ENCODE measurements at places on chromosomes 3 and 15.

DNA sequence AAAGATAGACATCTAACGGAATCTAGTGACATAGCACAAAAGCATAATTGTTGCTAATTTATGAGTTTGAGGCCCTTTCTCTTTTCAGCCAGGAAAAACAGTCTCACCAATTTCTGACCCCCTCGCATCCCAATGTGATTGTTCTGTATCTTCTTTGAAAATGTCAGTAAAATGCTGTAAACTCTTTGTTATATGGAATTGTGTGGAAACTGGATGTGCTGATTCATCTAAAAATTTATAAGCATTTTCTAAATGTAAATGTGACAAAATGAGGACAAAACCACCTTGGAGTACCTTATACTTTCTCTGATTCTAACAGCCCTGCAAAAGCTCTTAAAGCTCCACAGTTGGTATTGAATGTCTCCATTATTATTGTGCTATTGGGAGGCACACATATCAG, 70.9 kb upstream of the MME start:
- no peak for DNase-seq

DNA sequence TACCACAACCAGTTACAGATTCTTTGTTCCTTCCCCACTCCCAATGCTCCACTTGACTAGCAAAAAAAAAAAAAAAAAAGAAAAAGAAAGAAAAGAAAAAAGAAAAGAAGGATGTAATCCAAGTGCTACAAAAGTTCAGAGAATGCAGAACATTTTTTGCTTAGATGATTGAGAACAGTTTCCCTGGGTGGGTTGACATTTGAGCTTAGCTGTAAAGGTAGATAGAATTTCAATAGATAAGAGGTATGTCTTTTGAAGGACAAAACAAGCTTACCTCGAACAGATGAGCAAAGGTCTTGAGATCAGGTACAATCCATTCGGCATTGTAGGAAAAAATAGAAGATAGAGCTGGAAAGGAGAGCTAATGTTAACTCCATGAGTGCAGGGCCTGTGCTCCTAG, 344.6 kb upstream of the NECTIN3 start:
- DNase-seq: no peak

- no peak for DNase-seq
Measured at GRCh38 chr15:39403640-39404117, 177.2 kb upstream of the THBS1 start.

- peak; percentile 74 for DNase-seq
Measured at GRCh38 chr3:46987319-46987742, 7.9 kb downstream of the NBEAL2 start.

DNA sequence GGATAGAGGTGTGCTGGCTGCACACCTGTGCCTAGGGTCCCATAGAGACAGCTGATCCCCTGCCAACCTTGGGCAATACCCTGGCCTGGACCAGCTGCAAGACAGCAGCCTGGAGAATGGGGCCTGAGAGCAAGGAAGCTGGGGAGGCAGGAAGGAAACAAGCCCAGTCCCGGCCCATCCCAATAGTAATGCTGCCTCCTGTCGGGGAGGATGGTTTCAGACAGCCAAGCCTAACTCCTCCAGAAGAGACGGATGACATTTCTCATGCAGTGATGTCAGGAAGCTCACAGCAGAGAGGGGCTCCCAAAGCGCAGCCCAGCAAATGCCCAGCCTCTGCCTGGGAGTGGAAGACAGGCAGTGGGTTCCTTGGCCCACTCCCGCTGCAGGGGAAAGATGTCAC, 408.8 kb downstream of the OCA2 start:
- DNase-seq: no peak

DNA sequence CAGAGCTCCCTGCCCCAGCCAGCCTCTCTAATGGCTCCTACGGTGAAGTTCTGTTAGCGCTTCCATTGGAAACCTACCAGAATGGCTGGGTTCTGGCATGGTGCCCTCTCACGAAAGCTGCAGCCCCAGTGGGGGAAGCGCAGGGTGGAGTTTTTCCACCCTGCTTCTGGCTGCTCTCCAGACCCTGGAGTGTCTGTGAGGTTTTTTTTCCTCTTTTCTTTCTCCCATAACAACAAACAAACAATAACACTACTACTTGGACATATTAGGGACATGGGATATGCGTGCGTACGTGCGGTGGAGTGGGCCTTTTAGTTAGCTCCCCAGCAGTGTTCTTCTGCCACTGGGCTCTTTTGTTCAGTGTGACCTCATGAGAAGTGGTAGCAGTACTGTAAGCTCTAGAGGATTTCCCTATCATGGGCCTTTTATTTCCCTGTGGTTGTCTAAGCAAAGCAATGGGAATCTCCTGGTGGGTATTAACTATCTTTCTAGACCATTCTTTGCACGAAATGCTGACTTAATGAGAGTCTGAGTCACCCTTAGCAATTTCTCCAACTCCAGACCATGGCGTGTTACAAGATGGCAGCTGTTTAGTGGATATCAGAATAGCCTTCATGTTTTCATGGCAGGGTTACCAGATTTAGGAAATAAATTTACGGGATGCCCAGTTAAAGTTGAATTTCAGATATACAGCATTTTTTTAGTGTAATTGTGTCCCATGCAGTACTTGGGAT, 161.9 kb downstream of the FNDC3B start:
- DNase-seq: no peak

- DNase-seq: peak; percentile 79
Measured at GRCh38 chr3:156579427-156579851, 24.5 kb upstream of the SSR3 start.

GRCh38 chr3:8156831-8157230, 344.8 kb upstream of the LMCD1 start:
- DNase-seq: no peak

DNA sequence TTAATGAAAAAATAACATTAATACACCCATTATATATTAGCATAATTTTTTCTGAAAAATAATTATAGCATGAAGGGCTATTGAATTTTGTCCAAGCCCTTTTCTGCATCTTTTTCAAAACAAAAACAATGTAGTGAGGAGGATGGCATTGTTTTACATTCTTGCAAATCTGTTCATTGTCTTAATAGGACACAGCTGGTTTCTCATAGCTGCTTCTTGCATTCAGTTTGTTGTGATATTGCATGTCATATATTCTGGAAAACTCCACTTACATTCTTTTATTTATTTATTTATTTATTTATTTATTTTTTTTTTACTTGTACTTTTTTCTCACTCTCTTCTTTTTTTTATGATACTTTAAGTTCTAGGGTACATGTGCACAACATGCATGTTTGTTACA, 107.4 kb downstream of the NR1D2 start:
- no peak for DNase-seq

- DNase-seq: no peak
Measured at GRCh38 chr15:68471541-68471940, 39.6 kb upstream of the ITGA11 start.

DNA sequence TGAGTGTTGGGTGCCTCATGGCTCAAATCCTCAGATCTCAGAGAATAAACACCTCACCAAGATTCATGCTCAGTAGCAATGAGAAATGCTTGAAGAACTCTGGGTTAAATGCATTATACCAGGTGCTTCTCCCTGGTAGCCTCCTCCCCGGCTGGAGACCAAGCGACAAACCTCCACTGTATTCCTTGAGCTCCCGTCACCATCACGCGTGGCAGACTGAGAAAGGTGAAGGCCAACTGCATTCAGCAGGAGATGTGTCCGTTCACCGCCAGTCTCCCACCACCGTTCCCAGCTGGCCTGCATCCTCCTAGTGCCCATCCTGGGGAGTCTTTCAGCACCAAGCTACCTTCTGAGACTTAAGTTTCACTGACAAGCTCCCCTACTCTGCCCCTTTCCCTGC, 7.5 kb downstream of the CSTA start:
- DNase-seq: no peak

DNA sequence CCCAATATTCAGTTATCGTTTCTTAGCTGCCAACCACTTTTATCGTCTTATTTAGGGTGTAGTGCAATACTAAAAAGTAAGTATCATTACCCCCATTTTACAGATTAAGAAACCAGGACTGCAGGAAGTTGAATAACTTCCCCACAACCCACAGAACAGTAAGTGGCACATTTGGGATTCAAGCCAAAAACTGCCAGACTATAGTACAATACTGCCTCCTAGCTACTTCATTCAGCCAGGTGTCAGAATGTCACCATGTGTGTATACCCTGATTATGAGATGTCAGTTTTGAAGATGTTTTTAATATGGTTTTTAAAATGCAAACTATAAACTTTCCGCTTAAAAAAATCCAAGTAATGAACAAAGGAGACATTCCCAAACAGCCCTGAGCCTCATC, 74.2 kb upstream of the PROK2 start:
- DNase-seq: peak; percentile 83

DNA sequence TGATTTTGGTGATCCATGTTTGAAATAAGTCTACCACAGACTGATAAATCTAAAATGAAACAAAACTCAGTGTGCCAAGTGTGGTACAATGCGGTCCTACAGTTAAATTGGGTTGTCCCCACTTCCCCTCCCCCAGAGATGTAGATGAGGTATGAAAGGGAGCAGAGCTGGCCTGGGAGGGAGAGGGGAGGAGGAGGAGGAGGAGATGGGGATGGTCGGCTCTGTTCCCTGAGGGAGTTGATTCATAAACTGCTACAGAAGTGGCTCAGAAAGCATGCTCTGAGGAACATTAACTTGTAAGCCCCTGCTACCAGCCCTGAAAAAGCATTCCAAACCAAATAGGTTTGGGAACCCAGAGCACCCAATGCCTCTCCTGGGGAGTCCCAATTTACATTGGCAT, 28.0 kb upstream of the CHRNB4 start:
- DNase-seq: peak; percentile 25

- DNase-seq: peak; percentile 6
Measured at GRCh38 chr3:75294124-75294523, 370.0 kb upstream of the FRG2C start.

GRCh38 chr3:43620831-43621655, 768 bp downstream of the ANO10 start:
- no peak for DNase-seq

- DNase-seq: no peak
Measured at GRCh38 chr15:60859996-60860494, 369.1 kb downstream of the RORA start.

DNA sequence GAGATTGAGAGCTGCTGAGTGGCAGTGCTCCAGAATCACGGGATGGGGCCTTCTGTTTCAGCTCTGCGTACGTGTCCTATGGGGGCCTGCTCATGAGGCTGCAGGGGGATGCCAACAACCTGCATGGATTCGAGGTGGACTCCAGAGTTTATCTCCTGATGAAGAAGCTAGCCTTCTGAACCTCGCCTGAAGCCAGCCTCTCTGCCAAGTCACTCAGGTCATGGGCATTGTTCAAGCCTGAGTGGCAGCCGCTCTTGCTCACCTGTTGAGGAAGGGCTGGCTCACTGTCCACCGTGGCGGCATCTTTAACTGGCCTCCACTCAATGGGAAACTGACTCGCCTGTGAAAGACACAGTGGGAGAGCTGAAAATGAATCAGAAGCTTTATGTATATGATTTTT, 6.6 kb downstream of the POLR2H start:
- no peak for DNase-seq

DNA sequence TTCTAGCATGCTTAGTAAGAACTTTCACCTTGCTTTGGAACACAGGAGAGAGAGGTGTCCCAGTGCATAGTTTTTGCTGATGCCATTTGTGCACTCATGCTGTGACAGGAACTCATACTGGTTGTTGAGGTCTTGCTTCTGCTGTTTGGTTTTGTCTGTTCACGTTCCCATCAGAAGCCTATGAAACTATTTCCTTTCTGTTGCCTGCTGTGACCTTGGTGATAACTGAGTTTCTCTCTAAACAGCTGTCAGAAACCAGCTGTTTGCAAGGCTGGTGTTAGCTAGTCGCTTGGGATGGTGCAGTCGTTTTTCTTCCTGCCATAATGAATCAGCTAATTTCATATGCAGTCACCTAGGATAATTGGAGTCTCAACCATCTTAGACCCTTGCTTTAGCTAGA, 724.1 kb downstream of the GRM7 start:
- DNase-seq: no peak

GRCh38 chr3:42632146-42632545, 21.4 kb upstream of the ZBTB47 start:
- DNase-seq: no peak

DNA sequence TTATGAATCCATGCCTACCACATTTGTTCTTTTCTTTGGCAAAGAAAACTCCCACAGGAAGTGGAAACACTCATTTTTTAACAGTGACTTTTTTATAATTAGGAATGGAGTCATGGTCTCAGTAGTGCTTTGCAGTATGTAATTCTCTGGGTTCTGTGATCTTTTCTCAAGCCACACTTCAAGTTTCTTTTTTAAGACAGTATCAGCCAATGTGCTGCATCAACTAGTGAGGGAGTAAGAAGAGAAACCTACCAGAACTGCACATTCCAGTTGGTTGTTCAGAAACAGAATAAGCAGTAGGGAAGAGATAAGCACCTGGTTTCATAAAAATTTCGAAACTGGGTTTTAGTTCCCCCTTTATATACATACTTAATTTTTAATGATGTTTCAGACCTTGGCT, 126.3 kb downstream of the FOXB1 start:
- no peak for DNase-seq

DNA sequence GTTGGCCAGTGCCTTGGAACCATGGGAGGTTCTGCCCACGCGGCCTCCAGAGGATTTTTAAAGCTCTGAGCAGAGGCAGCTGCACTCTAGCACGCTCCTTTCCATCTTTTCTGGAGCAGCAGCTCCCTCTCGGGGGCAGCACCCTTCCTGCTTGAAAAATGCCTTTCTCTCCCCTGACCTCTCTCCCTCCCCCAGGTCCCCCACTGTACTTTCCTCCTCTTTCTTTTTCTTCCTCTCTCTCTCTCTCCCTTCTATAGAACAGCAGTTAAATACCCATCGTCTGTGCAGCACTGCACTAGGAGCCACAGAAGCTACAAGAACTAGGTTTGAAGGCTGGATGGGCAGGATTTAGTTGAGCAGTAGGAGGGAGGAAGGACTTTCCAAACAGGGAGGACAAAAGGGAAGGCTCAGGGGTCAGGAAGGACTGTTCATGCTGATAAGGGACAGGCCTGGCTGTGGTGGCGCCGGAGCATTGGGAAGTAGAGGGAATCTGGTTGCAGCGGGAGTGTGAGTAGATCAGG, 4.4 kb downstream of the ALPK3 start:
- peak; percentile 39 for DNase-seq

- peak; percentile 96 for DNase-seq
Measured at GRCh38 chr3:48564022-48564421, 441 bp upstream of the UCN2 start.

DNA sequence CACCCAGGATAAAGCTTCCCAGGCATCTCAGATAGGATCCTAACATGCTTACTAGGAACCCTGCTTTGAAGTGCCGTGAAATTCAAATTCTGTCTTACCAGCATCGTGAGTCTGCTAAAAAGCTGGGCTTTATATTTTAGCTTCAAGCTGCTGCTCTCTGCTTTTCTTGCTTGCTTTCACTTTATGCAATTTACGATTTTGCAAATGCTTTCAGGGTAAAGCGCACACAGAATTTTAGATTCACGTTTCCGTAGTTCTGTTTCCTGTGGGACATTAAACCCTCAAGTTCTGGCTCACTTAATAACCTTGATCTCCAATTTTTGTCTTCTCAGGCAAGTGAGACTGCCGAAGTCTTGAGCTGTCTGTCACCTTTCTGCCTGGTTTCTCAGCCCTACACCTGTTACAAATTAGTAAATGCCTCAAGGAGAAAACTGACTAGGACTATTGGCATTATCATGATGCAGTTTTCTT, 170.5 kb upstream of the TGFBR2 start:
- no peak for DNase-seq
